Effector memory CD4-positive, alpha-beta T cell (primary cell): ENCODE measurements at places on chromosomes 2 and 18.
A peak's percentile ranks its signal among the peaks of the same experiment; 100 is the strongest.

- peak overlapping the region; percentile 46 for H3K27ac ChIP-seq
- no peak for DNase-seq
- no peaks in the 10 kb centered on the region for H3K27me3 ChIP-seq
- peaks cover 12% of the 10 kb centered on the region for H3K4me1 ChIP-seq
Observed at GRCh38 chr2:204005940-204006721, 69.6 kb downstream of the ICOS start.

DNA sequence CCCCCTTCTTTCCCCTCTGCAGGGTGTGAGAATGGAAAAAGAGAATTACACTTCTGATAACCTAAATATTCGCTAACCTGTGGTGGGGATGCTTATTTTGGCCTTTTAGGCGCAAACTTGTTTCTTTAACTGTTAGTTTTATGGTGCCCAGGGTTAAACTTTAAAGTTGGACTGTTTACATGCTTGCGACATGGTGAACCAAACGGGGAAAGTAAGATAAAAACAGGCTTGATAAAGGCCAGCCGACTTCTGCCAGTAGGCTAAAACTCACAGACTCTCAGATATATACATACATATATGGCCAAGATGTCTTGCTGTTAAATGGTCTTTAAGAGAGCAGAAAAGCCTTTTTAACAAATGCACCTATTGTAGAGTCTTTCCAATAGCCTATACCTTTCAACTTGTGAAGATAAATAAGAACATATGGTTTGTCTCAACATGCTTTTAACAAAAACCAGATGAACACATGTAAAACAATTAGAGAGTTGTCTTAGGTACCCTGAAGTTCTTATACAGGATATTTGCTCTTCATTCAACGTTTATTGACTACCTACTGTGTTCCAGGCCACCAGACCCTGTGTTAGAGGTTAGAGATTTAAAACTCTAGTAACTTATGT, 29.0 kb downstream of the PRKCE start:
- no peak for DNase-seq
- no peaks in the 10 kb centered on the region for H3K27me3 ChIP-seq
- H3K36me3 ChIP-seq = no peaks in the 10 kb centered on the region
- H3K4me1 ChIP-seq = no peaks in the 10 kb centered on the region

DNA sequence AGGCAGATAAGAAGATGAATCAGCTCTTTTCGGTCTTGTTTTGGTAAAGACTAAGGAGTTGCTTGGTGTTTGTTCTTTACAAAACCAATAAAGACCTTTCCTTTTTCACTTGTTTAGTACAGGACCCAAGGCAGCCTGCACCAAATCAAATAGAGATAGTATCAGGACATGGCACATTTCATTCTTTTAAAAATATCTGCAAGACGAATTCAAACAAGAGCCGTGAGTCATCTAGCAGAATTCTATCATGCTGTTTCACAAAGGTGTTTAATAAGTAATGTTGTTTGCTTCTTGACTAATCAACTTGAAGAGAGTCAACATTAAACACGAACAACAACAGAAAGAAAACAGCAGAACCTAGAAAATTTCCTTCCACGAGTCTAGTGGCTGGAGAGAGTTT, 102.8 kb upstream of the TTN start:
- no peaks in the 10 kb centered on the region for H3K36me3 ChIP-seq
- no peaks in the 10 kb centered on the region for H3K27me3 ChIP-seq
- no peak overlapping the region for H3K4me3 ChIP-seq
- no peak overlapping the region for H3K27ac ChIP-seq
- no peak for DNase-seq
- no peaks in the 10 kb centered on the region for H3K4me1 ChIP-seq

GRCh38 chr2:98647636-98648035, 39.2 kb downstream of the UNC50 start:
- no peaks in the 10 kb centered on the region for H3K27me3 ChIP-seq
- H3K27ac ChIP-seq = no peak overlapping the region
- peaks cover 42% of the 10 kb centered on the region for H3K36me3 ChIP-seq
- DNase-seq = no peak
- no peak overlapping the region for H3K4me3 ChIP-seq

DNA sequence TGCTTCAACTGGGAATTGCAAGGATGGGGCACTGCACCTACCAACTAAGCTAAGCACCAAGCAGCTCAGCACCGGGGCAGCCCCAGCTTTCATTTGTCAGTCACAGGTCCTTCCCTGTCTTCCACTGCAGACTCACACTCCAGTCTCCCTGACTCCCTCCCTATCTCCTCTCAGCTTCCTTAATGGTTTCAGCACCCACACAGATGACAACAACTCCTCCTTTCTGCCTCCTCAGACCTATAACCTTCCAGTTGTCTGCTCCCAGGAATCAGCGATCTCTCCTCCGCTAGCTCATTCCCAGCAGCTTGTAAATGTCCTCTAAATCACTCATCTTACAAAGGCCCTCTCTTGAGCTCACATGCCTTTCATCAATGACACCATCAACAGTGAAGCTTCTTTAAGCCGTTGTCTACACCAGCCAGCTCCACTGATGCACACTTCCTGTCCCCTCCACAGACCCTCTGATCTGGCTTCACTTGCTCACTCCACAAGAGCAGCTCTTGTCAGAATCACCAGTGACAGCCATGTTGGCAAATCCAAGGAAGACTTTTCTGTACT, 32.1 kb downstream of the CLASP1 start:
- H3K4me1 ChIP-seq = no peaks in the 10 kb centered on the region
- no peak overlapping the region for H3K27ac ChIP-seq
- no peak overlapping the region for H3K4me3 ChIP-seq
- no peaks in the 10 kb centered on the region for H3K27me3 ChIP-seq

GRCh38 chr2:117774716-117775115, 39.8 kb upstream of the DDX18 start:
- no peak for DNase-seq
- H3K4me3 ChIP-seq = no peak overlapping the region
- H3K27ac ChIP-seq = no peak overlapping the region
- no peaks in the 10 kb centered on the region for H3K4me1 ChIP-seq
- no peaks in the 10 kb centered on the region for H3K27me3 ChIP-seq

DNA sequence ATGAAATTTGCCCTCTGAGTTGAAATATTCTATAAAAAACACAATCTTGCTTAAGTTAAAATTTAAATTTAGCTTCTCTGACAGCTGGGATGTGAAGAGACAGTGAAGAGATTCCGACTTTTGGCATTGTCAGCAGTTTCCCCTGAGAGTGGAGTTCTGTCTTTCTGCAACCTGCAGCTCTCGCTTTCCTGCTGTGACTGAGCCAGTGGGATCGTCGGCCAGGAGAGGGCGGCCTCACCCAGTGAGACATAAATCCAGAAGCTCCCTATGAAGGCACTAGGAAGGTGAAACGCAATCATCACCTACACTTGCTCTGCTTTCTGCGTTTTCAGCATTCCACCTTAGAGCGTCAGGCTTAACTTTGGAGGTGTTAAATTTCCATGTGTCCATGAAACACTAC, 75.4 kb upstream of the HNMT start:
- H3K27ac ChIP-seq = no peak overlapping the region
- no peaks in the 10 kb centered on the region for H3K27me3 ChIP-seq
